Activated T-cell treated with anti-CD3 and anti-CD28 coated beads, Interleukin-2, amount 50 U/mL, for 72 hours (primary cell): ENCODE measurements at places on chromosomes 6 and 20.

- DNase-seq: peak; percentile 23
These were observed 67.3 kb upstream of the ZNF217 start for GRCh38 chr20:53660947-53661381.

DNA sequence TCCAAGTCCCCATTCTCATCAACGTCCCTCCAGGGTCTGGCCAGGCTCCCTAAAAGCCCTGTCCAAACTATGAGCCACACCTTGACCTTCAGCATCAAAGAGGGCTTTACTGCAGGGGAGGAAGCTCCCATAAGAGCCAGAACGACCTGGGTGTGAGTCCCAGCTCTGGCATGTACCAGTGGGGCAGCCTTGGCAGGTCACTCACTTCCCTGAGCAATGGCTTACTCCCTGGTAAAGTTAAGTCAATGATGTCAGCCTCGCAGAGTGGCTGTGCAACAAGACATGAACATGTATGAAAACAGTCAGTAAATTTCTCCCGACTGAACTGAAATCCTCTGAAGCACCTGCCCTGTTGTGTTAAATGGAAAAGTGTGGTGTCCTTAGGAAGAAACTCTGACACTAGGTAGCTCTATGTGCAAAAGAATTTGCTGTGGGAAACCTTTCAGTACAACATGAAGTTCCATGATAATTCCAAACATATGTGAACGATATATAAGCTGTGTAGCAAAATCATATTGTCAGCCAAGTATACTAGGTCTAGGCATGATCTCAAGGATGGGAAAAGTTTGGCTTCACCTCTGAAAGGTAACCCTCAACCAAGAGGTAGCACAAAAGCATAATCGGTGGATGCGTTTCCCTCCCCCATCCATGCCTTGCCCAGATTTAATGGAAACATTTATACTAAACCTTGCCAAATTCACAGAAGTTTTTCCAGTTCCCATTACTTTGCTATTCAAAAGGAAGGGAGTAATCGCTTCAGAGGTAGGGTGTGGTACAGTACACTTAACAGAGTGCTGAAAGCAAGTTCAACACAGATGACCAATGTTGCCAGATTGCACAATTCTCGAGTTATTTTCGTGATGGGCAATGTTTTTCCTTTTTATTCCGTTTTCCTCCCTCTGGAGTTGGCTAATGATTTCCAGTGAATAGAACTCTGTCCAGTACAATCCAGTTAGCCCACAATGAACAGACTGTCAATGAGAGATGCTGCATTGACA, 49.0 kb upstream of the RANBP9 start:
- DNase-seq: no peak

DNA sequence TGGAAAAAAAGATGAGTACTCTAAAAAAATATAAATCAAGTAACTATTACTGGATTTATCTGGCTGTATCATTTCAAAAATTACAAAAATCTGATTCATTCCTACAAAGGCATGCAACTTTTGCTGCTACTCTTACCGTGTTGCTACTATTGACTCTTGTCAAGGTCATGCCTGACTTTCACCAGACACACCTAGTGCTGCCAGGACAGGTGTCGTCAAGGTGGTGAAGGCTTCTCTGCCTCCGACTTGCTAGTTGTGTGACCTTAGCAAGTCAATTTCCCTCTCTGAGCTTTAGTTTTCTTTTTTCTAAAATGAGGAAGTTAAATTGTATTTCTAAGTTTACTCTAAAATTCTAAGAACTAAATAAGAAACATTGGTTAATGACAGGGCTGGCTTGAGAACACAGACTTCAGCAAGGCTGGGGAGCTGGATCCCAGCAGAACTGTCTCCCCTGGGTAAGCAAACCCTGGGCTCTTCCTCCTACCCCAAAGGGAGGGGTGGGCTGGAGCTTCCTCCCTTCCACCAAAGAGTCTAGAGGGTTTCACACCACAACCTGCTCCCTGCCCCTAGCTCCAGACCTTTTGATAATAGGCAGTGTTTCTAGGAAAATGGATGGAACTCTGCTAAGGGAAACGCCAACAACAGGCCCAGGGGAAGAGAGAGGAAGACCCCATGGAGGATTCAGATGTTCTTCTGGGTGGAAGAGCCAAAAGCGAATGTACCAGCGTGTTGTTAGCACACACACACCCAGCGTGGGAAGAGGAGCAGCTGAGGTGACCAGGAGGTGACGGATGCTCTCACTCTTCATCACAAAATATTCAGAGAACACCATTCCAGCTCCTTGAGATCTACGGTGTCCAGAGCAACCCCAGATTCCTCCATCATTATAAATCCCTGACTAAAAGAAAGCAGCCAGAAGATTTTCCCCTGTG, 47.9 kb upstream of the CITED2 start:
- no peak for DNase-seq

- DNase-seq: no peak
These were observed 7.4 kb upstream of the CCDC167 start for GRCh38 chr6:37507077-37507476.

DNA sequence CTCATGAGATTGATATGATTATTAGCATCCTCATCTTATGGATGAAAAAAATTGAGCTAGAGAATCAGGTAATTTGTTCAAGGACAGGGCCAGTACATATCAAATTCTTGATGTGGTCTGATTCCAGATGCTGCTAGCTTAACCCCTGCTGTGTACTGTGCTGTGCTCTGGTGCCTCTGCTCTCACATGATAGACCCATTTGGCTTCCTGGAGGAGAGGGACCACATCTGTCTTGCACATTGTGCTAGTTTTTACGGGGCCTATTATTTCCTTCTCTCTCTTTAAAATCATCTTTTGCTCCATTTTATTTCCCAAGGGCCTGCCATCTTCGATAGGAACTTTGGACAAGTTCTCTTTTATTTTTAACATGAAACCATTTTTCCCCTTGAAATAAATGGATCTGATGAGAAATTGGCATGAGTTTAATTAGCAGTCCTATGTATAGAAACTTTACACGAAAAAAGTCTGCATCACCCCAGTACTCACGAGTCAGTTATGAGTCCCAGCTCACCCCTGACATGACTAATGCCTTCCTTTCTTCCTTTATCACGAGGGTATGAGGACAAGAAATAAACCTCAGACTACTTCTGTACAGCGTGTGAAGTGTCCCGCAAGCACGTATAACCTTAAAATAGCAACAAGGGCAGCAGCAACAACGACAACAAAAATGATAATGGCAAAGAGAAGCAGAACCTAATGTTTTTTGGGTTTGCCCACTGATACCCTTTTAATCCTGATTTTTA, 26.5 kb downstream of the CD109 start:
- peak; percentile 56 for DNase-seq

GRCh38 chr6:54907355-54907754, 60.8 kb downstream of the FAM83B start:
- no peak for DNase-seq

GRCh38 chr6:144314003-144314485, 28.9 kb downstream of the UTRN start:
- DNase-seq: no peak

DNA sequence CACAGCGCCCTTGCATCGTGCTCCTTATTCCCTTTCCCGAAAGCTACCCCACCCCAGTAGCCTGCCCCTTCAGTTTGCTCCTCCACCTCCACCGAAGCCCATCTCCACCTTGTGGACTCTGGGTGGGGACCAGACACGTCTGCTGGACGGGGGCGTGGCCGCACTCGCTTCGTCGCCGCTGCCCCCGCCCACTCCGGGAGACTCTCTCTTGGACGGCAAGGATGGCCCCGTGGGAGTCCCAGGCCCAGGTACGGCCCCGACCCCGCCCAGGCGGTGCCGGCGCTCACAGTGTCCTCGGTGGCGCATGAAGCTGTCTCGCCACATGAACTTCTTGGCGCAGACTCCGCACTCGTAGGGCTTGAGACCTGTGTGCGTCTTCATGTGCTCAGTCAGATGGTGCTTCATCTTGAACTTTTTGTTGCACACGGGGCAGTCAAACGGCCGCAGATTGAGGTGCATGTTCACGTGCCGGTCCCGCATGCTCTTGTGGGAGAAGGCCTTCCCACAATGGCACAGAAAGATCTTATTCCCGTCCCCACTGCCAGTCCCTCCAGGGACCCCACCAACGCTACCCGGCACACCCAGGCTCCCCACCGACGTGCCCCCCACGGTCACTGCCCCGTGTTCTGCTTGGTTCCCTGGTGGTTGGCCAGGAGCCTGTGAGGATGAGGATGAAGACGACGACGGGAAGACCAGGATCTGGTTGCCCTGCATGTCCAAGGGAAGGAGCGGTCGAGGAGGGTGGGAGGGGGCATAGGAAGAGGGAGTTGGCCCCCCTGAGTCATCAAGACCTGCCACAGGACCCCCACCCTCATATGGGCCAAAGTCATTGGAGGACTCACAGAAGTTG, 1.3 kb upstream of the TAPBP start:
- DNase-seq: no peak

GRCh38 chr6:43924222-43924702, 154.3 kb downstream of the VEGFA start:
- peak; percentile 77 for DNase-seq

GRCh38 chr20:63896264-63897105, 1.6 kb downstream of the DNAJC5 start:
- peak; percentile 35 for DNase-seq

GRCh38 chr6:24797596-24798216, 1.0 kb downstream of the ARMH2 start:
- DNase-seq: no peak

GRCh38 chr6:125213939-125214338, 60.4 kb downstream of the TPD52L1 start:
- DNase-seq: no peak

DNA sequence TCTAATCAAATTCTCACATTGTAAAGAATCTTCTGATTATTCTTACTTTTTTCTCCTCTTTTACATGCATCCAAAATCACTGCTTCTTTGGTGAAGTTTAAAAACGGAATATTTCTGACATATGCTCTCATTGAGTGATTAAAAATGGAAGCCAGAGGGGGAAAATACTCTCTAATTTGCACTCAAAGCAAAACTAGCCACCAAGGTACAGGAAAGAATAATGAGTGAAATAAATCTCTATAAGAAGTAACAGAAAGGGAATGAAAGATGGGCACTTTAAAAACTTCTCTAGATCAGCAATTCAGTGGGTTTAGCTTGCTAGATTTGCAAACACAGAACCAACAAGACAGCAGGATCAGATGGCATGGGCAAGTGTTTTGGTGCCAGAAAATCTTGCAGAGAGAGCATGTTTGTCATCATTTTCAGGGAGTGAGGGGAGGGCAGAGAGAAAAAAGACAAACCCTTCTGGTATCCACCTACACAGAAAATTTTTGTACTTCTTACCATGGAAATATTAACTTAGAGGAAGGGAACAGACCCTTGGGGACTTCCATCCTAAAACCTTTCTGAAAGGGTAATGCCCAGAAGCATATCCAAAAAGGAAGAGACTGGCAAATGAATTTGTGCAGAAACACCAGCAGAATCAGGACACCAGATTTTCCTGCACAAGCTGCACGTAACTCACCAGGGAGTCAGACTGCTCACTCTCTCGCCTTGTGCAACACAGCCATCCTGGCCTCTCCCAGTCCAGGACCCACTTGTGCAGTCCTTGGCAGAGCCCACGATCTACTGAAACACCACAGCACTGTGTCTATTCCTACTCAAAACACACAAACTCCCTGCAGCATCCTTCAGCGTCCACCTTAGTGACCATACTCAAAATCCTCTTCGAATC, 270.2 kb upstream of the PRDM1 start:
- no peak for DNase-seq

- DNase-seq: peak; percentile 49
These were observed 17.0 kb downstream of the NFATC2 start for GRCh38 chr20:51525241-51526105.

- DNase-seq: no peak
These were observed 632.7 kb upstream of the ID4 start for GRCh38 chr6:19204445-19204844.

DNA sequence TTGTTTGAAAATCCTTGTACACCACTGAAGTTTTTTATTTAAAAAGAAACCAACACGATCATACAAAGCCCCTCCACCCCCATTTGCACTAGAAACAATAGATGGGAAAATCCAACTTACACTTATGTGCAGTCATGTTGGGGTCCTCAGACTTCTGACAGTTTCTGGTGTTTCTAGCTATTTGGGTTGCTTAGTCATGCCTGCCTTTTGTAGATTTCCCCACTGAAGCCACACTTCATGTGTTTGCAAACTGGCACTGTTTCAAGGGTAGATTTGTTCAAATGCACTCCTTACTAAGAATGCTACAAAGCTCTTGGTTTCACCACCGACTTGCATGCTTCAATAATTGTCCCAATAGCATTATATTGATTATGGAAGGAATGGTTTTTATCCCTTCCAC, 1.5 kb downstream of the SH3BGRL2 start:
- DNase-seq: no peak

- DNase-seq: no peak
These were observed 7.3 kb upstream of the SOX4 start for GRCh38 chr6:21586300-21586699.

DNA sequence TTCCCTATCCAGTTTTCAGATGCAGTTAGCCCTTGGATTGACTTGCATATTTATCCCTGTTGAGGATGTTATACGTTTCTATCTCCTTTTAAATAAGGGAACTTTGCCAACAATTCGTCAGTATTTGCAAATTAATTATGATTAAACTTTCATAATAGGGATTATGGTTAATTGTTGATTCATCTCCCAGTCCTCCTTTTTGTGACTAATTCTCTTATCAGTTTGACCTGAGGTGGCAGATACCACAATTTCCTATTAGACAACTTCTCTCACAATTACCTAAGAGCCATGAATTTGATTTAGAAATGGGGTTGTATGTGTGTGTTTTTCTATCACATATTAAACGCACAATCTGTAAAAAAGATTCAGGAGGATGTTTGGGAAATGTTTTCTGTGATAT, 172.9 kb downstream of the LAMA2 start:
- DNase-seq: no peak

DNA sequence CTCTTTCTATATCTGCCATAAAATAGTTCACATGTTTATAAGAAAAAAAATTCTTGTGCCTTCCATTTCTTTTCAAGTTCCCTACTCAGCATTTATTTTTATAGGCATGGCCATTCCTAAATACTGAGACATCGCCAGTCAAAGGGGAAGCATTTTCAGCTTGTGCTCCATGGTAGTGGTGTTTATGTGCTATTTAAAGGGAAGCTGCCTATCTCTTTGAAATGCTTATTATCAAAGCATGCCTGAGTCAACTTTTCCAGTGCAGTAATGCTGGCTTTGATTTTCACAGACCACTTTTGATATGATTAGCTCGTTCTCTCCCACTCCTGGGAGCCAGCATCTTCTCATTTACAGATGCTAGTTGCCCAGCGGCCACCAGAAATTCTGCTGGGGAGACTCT, 124.1 kb upstream of the RIN2 start:
- no peak for DNase-seq

GRCh38 chr20:58146081-58146745, 82.2 kb downstream of the ANKRD60 start:
- no peak for DNase-seq

- no peak for DNase-seq
These were observed 487.3 kb upstream of the JARID2 start for GRCh38 chr6:14758421-14759081.

- peak; percentile 9 for DNase-seq
These were observed 141.1 kb downstream of the CEP57L1 start for GRCh38 chr6:109236115-109237076.
